ENCODE measurements at places on chromosomes 3 and 15. TPM values are rescaled to one million over a fixed set of nuclear protein-coding genes. Genes with fewer than 3 reads are reported as not detected.
A peak's percentile ranks its signal among the peaks of the same experiment; 100 is the strongest.

Gene MYO5C
- total RNA-seq = under 0.01 TPM

DNA sequence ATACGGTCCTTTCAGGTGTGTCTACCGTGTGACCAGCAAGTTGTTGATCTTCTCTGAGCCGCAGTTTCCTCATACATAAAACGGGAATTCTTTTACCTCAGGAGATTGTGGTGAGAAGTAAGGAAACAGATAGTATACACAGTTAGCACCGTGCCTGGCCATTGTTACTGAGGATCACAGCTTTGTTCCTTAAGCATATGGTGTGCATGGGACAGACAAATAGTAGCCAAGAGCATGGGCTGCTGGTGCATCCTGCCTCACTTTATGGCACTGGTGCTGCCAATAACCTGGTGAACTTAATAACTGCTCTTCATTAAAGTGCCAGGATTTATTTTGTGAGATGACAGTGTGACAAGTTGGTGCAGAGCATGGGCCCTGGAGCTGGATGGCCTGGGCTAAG is 86.3 kb downstream of the PDCD6IP start:
- peaks cover 3% of the 10 kb centered on the region for H3K4me1 ChIP-seq
- H3K27ac ChIP-seq = no peak overlapping the region
- H3K36me3 ChIP-seq = no peaks in the 10 kb centered on the region
- H3K27me3 ChIP-seq = peaks cover 7% of the 10 kb centered on the region
- DNase-seq = no peak

Gene OR4F15
- total RNA-seq = 0.28 TPM

Gene ARGFX
- total RNA-seq = not detected

GRCh38 chr15:80240276-80240675 is 11.7 kb downstream of the CTXND1 start:
- H3K27me3 ChIP-seq = peaks cover 47% of the 10 kb centered on the region
- H3K36me3 ChIP-seq = no peaks in the 10 kb centered on the region

DNA sequence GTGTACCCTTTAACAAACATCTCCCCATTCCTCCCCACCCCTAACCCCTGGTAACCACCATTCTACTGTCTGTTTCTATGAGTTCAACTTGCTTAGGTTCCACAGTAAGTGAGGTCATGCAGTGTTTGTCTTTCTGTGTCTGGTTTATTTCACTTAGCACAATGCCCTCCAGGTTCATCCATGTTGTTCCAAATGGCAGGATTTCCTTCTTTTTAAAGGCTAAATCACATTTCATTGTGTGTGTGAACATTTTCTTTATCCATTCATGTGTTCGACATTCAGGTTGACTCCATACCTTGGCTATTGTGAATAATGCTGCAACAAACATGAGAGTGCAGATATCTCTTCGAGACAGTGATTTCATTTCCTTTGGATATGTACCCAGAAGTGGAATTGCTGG is 62.7 kb downstream of the TJP1 start:
- no peak overlapping the region for H3K27ac ChIP-seq
- no peak overlapping the region for H3K4me3 ChIP-seq
- H3K36me3 ChIP-seq = peaks cover 27% of the 10 kb centered on the region
- 0 out of 2 replicates have a peak, but pooled peaks cover 1% of the 10 kb centered on the region for H3K4me1 ChIP-seq
- DNase-seq = no peak

DNA sequence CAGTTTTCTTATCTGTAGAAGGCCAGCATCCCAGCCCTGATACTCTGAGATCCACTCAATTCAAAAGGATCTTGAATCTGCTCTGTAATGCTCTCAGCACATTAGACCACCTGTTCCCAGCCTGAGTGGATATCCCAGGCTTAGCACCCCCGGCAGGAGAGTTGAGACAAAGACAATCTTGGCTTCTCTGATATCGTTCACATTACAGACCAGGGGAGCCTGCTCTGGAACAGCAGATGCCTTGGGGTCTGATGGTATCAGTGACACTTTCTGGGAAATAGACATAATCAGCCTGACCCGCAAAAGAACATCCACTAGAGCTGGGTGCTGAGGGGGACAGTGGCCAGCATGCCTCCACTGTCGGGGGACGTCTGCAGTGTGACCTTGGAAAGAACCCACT is 70.6 kb downstream of the BDH1 start:
- peaks cover 9% of the 10 kb centered on the region for H3K4me1 ChIP-seq
- no peaks in the 10 kb centered on the region for H3K36me3 ChIP-seq
- H3K27me3 ChIP-seq = peaks cover 14% of the 10 kb centered on the region
- DNase-seq = no peak
- H3K4me3 ChIP-seq = no peak overlapping the region

Gene APOD
- total RNA-seq = not detected

- H3K27ac ChIP-seq = no peak overlapping the region
- H3K4me1 ChIP-seq = no peaks in the 10 kb centered on the region
- peaks cover 34% of the 10 kb centered on the region for H3K27me3 ChIP-seq
- H3K36me3 ChIP-seq = no peaks in the 10 kb centered on the region
- DNase-seq = no peak
These were observed 297.5 kb upstream of the DPH6 start for GRCh38 chr15:35843498-35843897.

Gene RNF13
- 39.2 TPM for total RNA-seq

Gene CHRM5
- under 0.01 TPM for total RNA-seq

Gene VIPR1
- not detected for total RNA-seq

- H3K4me1 ChIP-seq = peaks cover 6% of the 10 kb centered on the region
- no peak overlapping the region for H3K27ac ChIP-seq
- H3K36me3 ChIP-seq = peaks cover 13% of the 10 kb centered on the region
- DNase-seq = no peak
- H3K4me3 ChIP-seq = no peak overlapping the region
- H3K27me3 ChIP-seq = no peaks in the 10 kb centered on the region
These were observed 108.7 kb upstream of the TSPAN3 start for GRCh38 chr15:77179541-77179998.

- H3K27ac ChIP-seq = no peak overlapping the region
- H3K36me3 ChIP-seq = no peaks in the 10 kb centered on the region
- H3K4me1 ChIP-seq = no peaks in the 10 kb centered on the region
These were observed 136.1 kb upstream of the CNTN4 start for GRCh38 chr3:1962396-1963088.

GRCh38 chr15:25347707-25348106 is 91.1 kb downstream of the UBE3A start:
- DNase-seq = no peak
- H3K4me1 ChIP-seq = no peaks in the 10 kb centered on the region
- H3K27me3 ChIP-seq = no peaks in the 10 kb centered on the region
- H3K27ac ChIP-seq = no peak overlapping the region
- peaks cover 4% of the 10 kb centered on the region for H3K36me3 ChIP-seq
- H3K4me3 ChIP-seq = no peak overlapping the region

DNA sequence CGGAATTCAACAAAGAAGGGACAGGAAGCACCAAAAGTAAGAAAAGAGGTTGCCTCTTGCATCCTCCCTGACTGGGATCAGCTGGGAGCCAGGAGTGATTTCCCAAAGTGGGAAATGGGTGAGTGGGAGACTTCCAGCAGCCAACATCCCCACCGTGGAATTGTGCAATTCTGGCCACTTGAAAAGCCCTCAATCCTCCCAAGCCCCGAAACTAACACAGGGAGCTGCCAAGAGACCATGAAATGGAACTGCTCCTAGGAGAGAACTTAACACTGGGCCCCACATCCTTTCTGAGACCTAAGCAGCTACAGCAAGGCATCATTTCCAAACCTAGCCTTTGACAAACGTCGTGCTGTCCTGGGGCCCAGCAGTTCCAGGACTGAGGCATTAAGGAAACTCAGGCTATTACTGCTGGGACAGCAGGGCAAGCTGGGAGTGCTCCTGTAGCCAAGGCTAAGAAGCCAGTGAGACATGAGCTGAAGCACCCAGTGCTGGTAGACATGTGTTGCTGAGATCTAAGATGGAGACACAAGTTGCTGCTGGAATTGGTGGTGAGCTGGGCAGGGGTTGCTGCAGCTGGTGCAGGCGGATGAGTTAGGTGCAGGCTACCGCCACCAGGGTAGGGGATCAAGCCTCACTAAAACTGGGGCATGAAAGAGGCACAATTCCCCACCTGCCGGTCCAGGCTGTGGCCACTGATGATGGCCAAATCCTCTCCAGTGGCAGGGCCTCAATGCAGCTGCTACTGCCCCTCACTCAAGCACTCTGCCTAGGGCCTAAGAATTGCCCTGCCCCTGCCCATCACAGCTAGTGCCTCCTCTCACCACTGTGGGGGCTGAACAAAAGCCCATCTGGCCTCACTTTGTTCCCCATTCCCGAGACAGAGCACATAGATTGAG is 43.9 kb downstream of the ALDH1A2 start:
- H3K36me3 ChIP-seq = no peaks in the 10 kb centered on the region
- H3K4me1 ChIP-seq = no peaks in the 10 kb centered on the region
- no peaks in the 10 kb centered on the region for H3K27me3 ChIP-seq
- DNase-seq = no peak

- no peak overlapping the region for H3K4me3 ChIP-seq
- H3K4me1 ChIP-seq = no peaks in the 10 kb centered on the region
- DNase-seq = peak; percentile 2
- H3K36me3 ChIP-seq = no peaks in the 10 kb centered on the region
These were observed 27.0 kb downstream of the SLC41A3 start for GRCh38 chr3:126056681-126057500.

DNA sequence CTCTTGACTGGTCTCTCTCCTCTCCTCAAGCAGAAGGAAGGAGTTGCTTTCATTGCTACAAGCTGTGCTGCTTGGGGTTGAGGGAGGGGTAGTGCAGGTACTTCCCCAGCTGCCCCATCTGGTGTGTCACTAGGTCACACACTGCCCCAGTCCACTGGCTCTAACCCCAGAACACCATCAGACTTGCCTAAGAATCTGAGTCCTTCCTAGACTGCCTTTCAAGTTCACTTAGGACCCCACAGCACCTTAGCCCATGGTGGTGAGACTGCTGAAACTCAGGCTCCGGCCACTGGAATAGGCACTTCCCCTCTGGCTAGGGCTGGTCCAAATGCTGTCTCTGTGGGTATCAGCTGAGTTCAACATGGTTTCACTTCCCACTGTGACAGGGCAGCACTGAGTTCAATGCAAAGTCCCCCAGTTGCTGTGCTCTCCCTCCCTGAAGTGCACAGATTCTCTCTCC is 279.7 kb upstream of the GOLGA6L4 start:
- no peaks in the 10 kb centered on the region for H3K4me1 ChIP-seq
- no peaks in the 10 kb centered on the region for H3K36me3 ChIP-seq
- no peak overlapping the region for H3K27ac ChIP-seq
- DNase-seq = no peak
- H3K4me3 ChIP-seq = no peak overlapping the region
- H3K27me3 ChIP-seq = no peaks in the 10 kb centered on the region

Gene DOCK3
- under 0.01 TPM for total RNA-seq

GRCh38 chr3:53040351-53040820 is 5.5 kb downstream of the SFMBT1 start:
- no peaks in the 10 kb centered on the region for H3K27me3 ChIP-seq
- DNase-seq = peak; percentile 18
- no peak overlapping the region for H3K27ac ChIP-seq
- no peaks in the 10 kb centered on the region for H3K36me3 ChIP-seq
- no peak overlapping the region for H3K4me3 ChIP-seq

Gene IL5RA
- total RNA-seq = not detected

GRCh38 chr3:158770741-158771350 is 31.0 kb upstream of the MFSD1 start:
- no peaks in the 10 kb centered on the region for H3K36me3 ChIP-seq
- DNase-seq = no peak
- no peaks in the 10 kb centered on the region for H3K27me3 ChIP-seq
- peaks cover 23% of the 10 kb centered on the region for H3K4me1 ChIP-seq

Gene FANCD2OS
- not detected for total RNA-seq

DNA sequence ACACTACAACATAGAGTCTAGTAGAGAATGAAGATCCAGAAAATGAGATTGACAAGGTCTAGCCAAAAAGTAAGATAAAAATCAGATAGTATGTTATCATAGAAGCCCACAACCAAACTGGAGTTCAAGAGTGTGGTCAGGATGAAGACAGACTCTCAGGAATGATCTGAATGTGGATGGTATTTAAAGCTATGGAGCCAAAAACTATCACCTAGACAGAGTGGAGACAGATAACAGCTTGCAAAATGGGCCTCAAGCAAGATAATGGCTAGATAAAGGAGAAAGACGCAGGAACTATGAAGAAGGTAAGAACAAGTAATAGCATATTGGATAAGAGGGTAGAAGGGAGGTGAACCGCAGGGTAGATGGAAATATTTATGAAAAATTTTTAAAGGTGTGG is 35.4 kb downstream of the ZMAT3 start:
- no peaks in the 10 kb centered on the region for H3K27me3 ChIP-seq
- H3K36me3 ChIP-seq = peaks cover 12% of the 10 kb centered on the region
- H3K4me3 ChIP-seq = no peak overlapping the region
- no peak overlapping the region for H3K27ac ChIP-seq

DNA sequence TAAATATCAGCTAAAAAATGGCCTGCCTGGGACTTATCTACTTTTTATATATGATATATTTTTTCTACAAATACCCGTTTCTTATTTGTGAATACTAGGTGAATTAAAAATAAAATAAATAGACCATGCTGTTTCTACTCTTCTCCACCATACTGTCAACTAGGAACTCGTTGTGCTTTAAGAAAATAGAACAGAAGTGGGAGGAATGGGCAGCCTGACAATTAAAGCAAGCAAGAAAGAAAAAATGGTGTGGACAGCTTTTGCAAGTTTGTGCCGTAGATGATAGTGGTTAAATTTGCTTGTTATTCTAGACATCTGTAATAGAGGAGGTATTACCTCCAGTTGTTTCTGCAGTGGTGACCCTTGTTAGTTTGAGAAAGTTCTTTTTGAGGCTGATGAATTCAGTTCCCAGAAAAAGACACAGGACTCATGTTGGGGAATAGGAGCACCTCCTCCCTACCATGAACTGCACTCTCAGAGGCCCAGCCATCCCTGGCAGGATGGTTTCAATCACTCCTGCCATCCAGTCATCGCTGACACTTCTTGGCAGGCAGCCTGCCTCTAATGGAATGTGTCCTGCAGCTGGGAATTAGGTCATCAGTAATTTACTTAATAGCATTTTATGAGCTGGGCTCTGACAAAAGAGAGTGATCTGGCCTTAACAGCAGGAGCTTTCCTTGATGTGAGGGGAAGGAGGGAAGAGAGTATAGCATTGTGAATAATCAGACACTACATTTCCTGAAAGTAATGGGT is 105.0 kb upstream of the GAP43 start:
- no peak overlapping the region for H3K27ac ChIP-seq
- H3K27me3 ChIP-seq = no peaks in the 10 kb centered on the region
- no peak overlapping the region for H3K4me3 ChIP-seq
- H3K4me1 ChIP-seq = peaks cover 2% of the 10 kb centered on the region
- DNase-seq = peak; percentile 79
- H3K36me3 ChIP-seq = no peaks in the 10 kb centered on the region

DNA sequence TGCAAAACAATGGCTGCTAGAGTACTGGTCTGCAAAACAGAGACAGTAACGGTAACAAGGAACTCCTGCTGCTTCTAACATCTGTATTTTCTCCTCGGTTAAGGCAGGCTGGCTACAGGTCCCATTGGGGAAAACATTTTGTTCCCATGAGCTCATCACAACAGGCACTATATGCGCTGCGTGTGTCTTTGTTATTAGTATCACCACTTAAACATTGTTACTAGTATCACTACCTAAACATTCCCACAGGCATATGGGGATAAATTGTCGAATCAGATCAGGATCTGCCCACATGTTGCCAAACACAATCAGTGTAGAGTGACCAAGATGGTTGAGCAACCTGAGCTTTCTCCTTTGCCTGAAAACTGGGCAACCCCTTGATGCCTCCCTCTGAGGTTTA is 77.2 kb downstream of the TOP2B start:
- H3K27me3 ChIP-seq = no peaks in the 10 kb centered on the region
- H3K4me1 ChIP-seq = peaks cover 1% of the 10 kb centered on the region
- no peak overlapping the region for H3K27ac ChIP-seq
- H3K36me3 ChIP-seq = no peaks in the 10 kb centered on the region

Gene C3orf52
- 12.5 TPM for total RNA-seq

GRCh38 chr3:45940781-45941365 is 2.4 kb upstream of the CXCR6 start:
- H3K27ac ChIP-seq = no peak overlapping the region
- H3K4me3 ChIP-seq = no peak overlapping the region
- H3K36me3 ChIP-seq = peaks cover 8% of the 10 kb centered on the region
- no peaks in the 10 kb centered on the region for H3K27me3 ChIP-seq

Gene VEPH1
- total RNA-seq = 130 TPM

Gene GABRR3
- not detected for total RNA-seq

Data from IMR-90 (cell line).